ENCODE measurements at places on chromosomes 12 and 14. TPM values are rescaled to one million over a fixed set of nuclear protein-coding genes. Genes with fewer than 3 reads are reported as not detected.

Gene PLEKHA5
- total RNA-seq, result 22.3 TPM

Gene MANSC4
- 0.89 TPM for total RNA-seq

Gene EPYC
- total RNA-seq, result not detected

Gene TAS2R14
- total RNA-seq, result 4.2 TPM

Gene MIPOL1
- 16.0 TPM for total RNA-seq

Gene KLRK1
- not detected for total RNA-seq

Gene SLC16A7
- total RNA-seq, result 39.8 TPM

Gene KLRC2
- not detected for total RNA-seq

Gene DAO
- not detected for total RNA-seq

Gene B3GNT4
- total RNA-seq, result 0.65 TPM

Gene DEPDC4
- total RNA-seq, result 0.65 TPM

Gene ACTR10
- 46.4 TPM for total RNA-seq

Gene EML5
- total RNA-seq, result 0.30 TPM

Gene TBX3
- total RNA-seq, result 42.5 TPM
